ENCODE measurements at places on chromosomes 4 and X. TPM values are rescaled to one million over a fixed set of nuclear protein-coding genes. Genes with fewer than 3 reads are reported as not detected.

USP9X gene
- 101 TPM for total RNA-seq

- no peak for DNase-seq
Measured at GRCh38 chr4:20302336-20302735, 50.6 kb downstream of the SLIT2 start.

GRCh38 chr4:52957220-52957686 is 95.1 kb downstream of the RASL11B start:
- no peak for DNase-seq

DNA sequence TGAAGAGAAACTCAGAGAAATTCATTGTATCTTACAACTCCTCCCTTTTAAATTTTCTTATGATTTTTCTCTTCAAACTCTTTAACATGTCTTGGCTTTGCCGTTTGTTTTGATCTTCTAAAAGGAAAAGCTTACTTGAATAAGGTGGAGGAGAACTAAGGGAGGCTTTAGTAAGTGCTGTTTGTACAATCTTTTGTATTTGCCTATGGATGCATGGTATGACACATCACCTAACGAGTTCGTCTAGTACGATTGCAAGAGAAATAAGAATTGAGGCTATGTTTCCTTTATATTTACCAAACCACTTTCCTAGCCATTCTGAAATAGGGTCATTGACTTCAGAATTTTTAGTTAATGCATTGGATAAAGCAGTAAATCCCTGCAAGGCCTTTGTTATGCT is 8.4 kb upstream of the BST1 start:
- DNase-seq = no peak

- DNase-seq = no peak
Measured at GRCh38 chr4:165190591-165191347, 16.6 kb upstream of the KLHL2 start.

DNA sequence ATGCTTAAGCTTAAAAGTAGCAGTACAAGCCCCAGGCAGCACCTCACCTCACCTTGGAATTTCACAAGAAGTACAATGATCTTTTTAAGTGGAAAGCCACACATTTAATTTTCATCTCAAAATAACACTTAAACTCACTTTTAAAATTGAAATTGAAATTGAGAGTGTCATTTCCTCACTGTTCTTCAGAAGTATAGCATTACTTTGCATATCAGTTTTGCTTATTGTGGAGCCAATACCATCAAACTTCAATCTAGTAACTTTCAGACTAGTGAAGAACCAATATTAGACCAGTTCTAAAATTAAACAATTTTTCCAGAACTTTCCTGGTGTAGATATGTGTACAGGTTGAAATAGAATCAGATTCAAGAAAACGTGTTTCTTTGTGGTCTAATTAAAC is 242.4 kb downstream of the NDST4 start:
- DNase-seq = no peak

GRCh38 chr4:89724716-89725115 is 112.2 kb downstream of the SNCA start:
- no peak for DNase-seq

PAGE2B gene
- total RNA-seq = not detected

GRCh38 chrX:3320471-3321046 is 25.9 kb downstream of the MXRA5 start:
- no peak for DNase-seq

Measured in chondrocyte (in vitro differentiated cells).